ENCODE measurements at places on chromosomes 13 and 19. TPM values are rescaled to one million over a fixed set of nuclear protein-coding genes. Genes with fewer than 3 reads are reported as not detected.

HPN gene
- total RNA-seq = 28.6 TPM

GRCh38 chr13:32731576-32731975, 145.3 kb downstream of the PDS5B start:
- peak; percentile 44 for DNase-seq

GRCh38 chr19:12782424-12783290, 7.3 kb upstream of the HOOK2 start:
- DNase-seq = peak; percentile 80

- no peak for DNase-seq
Measured at GRCh38 chr13:97535614-97536013, 101.6 kb downstream of the RAP2A start.

- DNase-seq = peak; percentile 27
Measured at GRCh38 chr19:6577476-6578125, 13.3 kb downstream of the CD70 start.

UNC13A gene
- under 0.01 TPM for total RNA-seq

Data from stomach (tissue), 19 donors.